Erythroblast (primary cell): ENCODE measurements at places on chromosomes 6 and 20.

GRCh38 chr6:102571236-102571908 lies 1177.9 kb downstream of the GRIK2 start:
- DNase-seq, result no peak

DNA sequence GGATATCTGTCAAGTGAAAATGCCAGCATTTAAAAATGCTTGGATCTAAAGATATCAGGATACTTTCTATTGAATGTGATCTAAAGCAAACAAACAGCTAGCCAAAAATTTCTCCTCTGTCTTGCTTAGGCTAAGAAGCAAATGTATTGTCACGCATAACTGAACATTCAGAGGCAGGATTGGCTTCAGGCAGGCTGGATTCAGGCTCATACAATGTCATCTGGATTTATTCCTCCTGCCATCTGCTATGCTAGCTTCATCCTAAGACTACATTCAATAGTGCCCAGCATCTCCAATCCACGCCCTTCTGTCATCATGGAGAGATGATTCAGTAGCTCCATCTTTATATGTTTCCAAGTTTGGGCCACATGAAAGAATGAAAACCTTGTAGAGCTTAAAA lies 27.1 kb downstream of the PFDN4 start:
- DNase-seq, result no peak

- no peak for DNase-seq
Measured at GRCh38 chr20:62896526-62896925, 29.8 kb downstream of the DIDO1 start.

DNA sequence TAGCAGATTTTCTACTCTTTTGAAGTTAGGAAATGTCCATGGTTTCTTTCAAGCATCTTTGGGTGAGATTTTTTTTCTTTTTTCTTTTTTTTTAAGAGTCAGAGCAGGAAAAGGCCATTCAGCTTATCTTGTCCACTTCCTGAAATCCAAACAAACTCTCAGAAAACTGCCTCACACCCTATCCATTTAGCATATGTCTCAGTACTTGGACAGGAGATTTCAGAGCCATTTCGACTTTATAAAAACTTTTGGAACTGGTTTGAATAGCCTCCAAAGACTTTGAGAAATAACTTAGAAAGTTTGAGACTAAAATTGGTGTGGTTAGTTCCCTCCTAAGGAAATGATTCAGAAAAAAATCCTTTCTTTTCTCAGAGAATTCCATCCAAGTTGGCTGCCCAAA lies 125.1 kb downstream of the MYLK4 start:
- DNase-seq, result no peak

DNA sequence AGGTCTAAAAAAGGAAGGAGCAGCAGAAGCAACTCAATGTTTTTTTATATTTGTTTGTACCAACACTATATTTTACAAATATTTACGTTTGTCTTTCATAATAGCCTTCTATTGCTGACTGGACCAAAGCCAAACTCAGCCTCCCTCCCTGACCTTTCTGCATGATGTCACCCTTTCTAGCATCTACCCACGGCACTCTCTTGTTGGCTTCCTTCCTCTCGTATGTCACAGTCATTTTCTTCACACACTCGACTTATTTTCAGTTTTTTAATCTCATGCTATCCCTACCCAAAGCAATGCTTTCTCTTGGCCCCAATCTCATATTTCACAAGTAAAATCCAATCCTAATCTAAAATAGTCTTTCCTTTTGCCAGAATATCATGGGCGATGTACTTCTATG lies 16.3 kb upstream of the FAM8A1 start:
- no peak for DNase-seq

- DNase-seq, result no peak
Measured at GRCh38 chr20:1950836-1951235, 43.0 kb downstream of the PDYN start.

DNA sequence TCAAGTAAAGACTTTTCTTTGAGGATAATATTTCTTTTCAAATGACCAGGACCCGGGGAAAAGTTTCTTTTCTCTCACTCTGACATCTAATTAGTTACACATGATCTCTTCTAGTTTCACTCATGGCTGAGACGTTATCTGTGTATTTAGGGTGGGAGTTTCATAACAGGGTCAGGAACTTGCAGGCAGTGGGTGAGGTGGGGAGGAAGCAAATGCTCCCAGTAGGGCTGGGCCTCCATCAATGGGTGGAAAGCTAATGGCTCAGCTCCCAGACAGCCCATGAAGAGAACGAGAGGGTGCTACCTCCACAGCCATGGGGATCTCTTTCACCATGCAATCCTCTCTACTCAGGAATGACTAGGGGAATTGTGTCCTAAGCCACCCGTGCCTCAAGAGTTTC lies 119.3 kb downstream of the F13A1 start:
- DNase-seq, result no peak

- DNase-seq, result peak; percentile 8
Measured at GRCh38 chr6:63272397-63272796, 47.4 kb downstream of the LGSN start.

DNA sequence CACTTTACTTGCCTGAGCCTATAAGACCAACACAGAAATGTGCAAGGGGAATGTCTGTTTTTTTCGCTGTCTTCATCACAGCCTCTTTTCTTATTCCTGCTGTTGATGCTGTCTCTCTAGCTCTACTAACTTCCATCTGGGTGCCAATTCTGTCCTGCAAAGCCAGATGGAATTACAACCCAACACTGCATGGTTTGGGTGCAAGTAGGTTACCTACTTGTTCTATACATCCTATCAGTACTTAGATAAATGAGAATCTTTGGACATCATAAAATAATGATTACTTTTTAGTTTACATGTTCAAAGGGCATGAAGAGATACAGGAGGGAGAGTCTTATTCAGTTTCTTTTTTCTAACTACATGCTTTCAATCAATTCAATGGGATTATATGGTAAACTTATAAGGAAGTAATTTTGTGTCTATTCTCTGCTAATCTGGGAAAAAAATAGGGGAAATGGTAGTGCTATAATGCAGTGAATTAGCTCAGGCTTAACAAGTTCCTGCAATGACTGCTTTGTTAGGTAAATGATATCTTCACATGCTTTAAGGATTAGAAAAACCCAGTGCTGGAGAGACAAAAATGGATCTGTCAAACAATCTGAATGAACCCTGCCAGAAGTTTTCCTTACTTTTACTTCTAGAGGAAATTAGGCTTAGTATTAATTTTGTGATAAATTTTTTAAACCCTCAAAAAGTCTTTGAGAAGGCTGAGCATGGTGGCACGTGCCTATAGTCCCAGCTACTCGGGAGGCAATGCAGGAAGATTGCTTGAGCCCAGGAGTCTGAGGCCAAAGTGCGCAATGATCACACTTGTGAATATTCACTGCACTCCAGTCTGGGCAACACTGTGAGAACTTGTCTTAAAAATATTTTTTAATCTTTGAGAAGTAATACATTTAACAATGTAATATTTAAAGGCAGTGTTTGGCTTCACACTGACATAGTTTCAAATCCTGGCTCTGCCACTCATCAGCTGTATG lies 86.5 kb upstream of the E2F3 start:
- no peak for DNase-seq

DNA sequence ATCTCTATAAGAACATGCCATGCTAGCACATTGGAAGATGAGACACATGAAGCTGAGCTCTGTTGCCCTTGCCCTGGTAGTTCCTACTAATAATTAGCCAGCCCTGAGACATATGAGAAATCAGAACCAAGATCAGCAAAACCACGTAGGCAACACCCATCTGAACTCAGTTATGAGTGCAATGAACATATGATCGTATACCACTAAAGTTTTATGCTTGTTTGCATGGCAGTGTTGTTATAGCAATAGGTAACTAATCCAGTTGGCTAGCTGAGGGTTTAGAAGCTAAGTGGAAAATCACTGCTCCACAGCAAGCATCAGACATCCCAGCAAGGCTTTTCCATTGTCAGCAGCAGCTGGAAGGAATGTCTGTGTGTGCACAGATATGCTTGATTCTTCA lies 180.7 kb downstream of the BTBD3 start:
- no peak for DNase-seq

DNA sequence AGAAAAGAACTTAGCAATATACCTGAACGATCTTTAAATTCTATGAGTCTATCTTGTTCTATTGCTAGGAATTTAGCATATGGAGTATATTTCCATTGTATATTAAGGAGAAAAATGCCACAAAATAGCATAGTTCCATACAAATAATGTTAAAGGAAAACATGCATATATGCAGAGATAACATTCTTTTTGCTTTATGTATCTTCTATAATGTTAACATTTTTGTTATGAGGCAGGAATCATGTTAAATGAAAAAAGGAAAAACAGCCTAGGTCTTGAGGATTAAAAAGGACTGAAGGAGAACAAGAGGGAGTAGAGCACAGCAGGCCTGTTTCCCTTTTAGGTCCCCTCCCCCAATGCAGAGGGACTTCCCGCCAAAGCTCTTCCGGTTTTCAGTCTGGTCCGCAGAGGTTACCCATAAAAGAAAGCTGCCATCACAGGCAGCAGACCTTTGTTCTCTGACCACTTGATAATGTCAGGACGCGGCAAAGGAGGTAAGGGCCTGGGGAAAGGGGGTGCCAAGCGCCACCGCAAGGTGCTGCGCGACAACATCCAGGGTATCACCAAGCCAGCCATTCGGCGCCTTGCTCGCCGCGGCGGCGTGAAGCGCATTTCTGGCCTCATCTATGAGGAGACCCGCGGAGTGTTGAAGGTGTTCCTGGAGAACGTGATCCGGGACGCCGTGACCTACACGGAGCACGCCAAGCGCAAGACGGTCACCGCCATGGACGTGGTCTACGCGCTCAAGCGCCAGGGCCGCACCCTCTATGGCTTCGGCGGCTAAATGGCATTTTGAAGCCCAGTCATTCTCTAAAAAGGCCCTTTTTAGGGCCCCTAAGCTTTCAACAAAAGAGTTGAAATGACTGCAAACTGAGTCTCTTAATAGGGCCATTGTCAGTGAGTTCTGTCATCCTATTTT lies 108.4 kb upstream of the PRSS16 start:
- peak; percentile 95 for DNase-seq

DNA sequence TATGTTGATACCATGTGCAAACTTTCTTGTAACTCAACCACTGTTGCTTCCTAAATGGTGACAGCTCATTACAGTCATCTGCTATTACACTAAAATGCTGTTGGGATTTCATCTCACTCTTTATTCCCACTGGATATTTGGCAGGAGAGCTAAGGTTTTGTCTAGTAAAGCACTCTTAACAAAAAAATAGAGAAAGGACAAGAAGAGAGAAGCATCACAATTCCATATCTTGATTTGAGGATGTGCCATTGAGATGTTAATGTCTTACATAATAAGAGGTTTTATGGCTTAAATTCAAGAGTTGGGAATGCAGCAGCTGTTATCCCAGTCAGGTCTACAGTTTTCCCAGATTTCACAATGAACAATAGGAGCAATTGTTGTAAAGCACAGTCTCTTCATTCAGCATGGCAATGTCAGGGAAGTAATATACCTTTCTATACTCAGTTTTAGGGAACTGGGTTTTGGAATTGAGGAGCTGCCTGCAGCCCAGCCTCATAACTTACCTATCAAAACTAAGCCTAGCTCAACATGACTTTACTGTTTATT lies 134.9 kb downstream of the ISM1 start:
- DNase-seq, result no peak

DNA sequence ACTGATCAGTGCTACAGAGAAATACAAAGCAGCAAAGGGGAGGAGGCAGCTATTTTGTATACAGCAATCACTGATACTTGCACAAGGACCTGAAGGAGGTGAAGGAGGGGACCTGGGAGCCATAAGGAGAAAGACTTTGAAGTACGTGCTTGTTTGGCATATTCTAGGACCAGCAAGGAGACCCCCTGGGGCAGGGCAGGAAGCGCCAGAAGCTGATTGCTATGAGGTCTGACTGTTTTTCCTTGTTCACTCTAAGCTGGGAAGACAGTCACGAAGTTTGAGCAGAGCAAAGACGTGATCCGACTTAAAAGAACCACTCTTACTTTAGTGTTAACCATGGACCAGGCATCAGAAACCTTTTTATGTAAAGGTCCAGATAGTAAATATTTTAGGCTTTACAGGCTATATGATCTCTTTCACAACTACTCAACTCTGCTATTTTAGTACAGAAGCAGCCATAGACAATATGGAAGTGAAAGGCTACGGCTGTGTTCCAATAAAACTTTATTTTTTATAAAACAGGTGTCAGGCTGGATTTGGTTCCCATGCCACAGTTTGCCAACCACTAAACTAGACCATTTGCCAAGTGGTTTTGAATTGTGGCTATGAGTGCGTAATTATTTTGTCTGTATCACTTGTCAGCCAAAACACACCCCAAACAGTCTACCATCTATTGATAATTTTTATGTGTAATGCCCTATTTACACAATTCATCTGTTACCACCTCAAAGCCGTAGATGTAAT lies 217.9 kb downstream of the PRL start:
- no peak for DNase-seq

DNA sequence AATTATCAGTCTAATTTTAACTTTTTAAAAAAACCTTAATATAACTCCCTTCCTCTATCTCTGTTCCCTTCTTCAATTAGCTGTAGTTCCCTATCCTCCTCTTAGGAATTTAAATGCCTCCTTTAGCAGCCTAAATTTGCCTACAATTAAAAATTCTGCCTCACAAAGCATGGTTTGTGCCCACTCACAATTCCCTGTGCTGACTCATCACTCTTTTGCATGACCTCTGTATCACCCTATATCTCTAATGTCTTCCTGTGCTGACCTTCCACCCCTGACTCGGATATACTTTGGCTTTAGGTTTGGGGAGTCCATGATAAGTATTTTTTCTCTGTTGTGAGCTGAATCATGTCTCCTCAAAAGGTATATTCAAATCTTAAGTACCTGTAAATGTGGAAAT lies 253.6 kb downstream of the RNF144B start:
- no peak for DNase-seq

- DNase-seq, result no peak
Measured at GRCh38 chr6:142872376-142872775, 72.6 kb downstream of the HIVEP2 start.

DNA sequence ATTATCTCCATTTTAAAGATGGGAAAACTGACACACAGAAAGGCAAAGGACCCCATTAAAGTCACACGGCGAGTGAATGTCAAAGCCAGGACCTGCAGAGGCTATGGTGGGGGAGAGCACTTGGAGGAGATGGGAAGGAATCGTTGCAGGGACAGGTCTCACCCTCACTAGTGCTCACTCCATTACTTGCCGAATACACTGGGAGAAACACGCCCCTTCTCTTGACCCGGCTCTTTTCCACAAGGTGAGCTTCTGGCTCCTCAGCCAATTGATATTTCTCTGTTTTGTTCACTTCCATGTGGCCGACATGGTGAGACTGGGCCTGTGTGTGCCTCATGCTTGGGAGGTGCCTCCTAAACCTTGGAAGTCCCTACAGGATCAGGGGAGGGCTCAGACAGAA lies 117.8 kb upstream of the KCNG1 start:
- DNase-seq, result no peak

DNA sequence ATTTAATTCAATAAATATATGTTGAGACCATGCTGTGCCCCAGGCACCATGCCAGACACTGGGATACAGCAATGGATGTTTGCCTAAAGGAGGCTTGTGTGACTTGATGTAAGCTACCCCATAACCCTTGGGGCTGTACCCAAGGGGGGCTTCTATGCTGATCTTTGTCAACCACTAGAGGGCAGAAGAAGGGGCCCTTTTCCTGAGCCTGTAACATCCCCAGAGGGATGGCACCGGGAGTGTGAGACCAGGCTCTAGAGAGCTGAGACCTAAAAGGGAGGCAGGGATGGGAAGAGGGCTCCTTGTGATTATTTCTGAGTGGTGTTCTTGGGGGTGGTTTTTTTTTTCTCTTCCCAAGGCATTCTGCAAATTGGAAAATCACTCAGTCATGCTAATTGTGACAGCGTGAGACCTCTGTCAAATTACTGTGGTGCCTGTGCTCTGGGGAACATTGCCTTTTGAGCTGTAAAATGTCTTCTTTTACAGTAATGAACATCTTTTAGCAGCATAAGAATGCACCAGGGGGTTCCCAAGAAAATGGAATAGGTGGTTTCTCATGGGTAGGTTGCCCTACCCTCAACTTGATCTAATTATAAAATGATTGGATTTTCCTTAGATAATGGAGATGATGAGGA lies 138.7 kb upstream of the SLC24A3 start:
- no peak for DNase-seq
